Activated T-cell treated with anti-CD3 and anti-CD28 coated beads, Interleukin-2, amount 50 U/mL, for 72 hours (primary cell): ENCODE measurements at places on chromosomes 7 and 10. TPM values are rescaled to one million over a fixed set of nuclear protein-coding genes. Genes with fewer than 3 reads are reported as not detected.

OLAH gene
- total RNA-seq = 3.8 TPM

GRCh38 chr7:20665096-20665495 is 49.6 kb downstream of the ABCB5 start:
- H3K4me1 ChIP-seq = no peaks in the 10 kb centered on the region
- no peaks in the 10 kb centered on the region for H3K27me3 ChIP-seq
- no peak overlapping the region for H3K4me3 ChIP-seq
- DNase-seq = no peak
- no peak overlapping the region for H3K27ac ChIP-seq

MMRN2 gene
- total RNA-seq = 0.05 TPM

- peaks cover 33% of the 10 kb centered on the region for H3K27me3 ChIP-seq
- DNase-seq = no peak
- H3K36me3 ChIP-seq = no peaks in the 10 kb centered on the region
- H3K27ac ChIP-seq = no peak overlapping the region
- no peaks in the 10 kb centered on the region for H3K4me1 ChIP-seq
- no peak overlapping the region for H3K4me3 ChIP-seq
These were observed 84.2 kb downstream of the NPY start for GRCh38 chr7:24368161-24368560.

- no peaks in the 10 kb centered on the region for H3K4me1 ChIP-seq
- no peak overlapping the region for H3K27ac ChIP-seq
- no peak for DNase-seq
- H3K27me3 ChIP-seq = peaks cover 16% of the 10 kb centered on the region
These were observed 129.0 kb upstream of the NFE2L3 start for GRCh38 chr7:26022982-26023381.

GRCh38 chr10:9547936-9548904 is 1469.5 kb upstream of the CELF2 start:
- no peak overlapping the region for H3K27ac ChIP-seq
- no peaks in the 10 kb centered on the region for H3K36me3 ChIP-seq
- peaks cover 7% of the 10 kb centered on the region for H3K27me3 ChIP-seq
- DNase-seq = no peak
- no peak overlapping the region for H3K4me3 ChIP-seq
- H3K4me1 ChIP-seq = no peaks in the 10 kb centered on the region

- H3K27me3 ChIP-seq = no peaks in the 10 kb centered on the region
- DNase-seq = no peak
- H3K4me1 ChIP-seq = peaks cover 26% of the 10 kb centered on the region
- no peak overlapping the region for H3K27ac ChIP-seq
- H3K36me3 ChIP-seq = peaks cover 12% of the 10 kb centered on the region
These were observed 64.9 kb downstream of the MYOF start for GRCh38 chr10:93417266-93417665.

DNA sequence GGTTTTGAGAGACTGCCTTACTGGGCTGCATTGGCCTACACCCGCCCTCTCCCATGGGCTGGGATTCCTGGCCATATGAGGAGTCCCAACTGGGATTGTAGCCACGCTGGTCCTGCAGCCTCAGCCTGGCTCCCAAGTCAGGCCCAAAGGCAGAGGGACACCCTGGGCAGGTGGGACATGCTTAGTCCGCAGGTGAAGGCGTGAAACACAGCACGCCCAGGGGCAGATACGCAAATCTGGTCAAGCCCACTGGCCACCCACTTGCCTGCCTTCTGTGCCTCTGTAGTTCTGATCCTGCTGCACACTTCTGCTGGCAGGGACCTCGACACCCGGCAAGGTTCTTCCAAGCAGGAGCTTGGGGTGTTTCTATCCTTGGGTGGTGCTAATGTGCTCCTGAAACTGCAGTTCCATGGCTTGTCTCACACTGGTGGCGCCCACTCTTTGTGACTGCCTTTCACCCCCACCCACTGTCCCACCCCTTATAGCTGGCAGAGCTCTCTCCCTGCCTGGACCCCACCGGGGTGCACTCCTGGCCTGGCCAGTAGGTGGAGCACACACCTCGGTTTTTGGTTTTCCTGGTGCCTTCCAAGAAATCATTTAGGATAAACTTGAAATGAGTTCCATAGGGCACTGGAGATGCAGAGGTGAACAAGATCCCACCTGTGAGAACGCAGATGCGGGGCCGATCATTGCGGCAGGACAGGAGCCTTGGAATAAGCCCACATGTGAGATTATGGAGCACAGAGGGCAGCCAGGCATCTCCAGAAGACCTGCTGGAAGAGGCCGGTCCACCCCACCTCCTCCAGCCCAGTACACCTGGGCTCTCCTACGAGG is 47.9 kb downstream of the MKI67 start:
- no peak overlapping the region for H3K27ac ChIP-seq
- H3K4me3 ChIP-seq = no peak overlapping the region
- no peaks in the 10 kb centered on the region for H3K27me3 ChIP-seq
- H3K4me1 ChIP-seq = no peaks in the 10 kb centered on the region
- peak; percentile 51 for DNase-seq
- H3K36me3 ChIP-seq = peaks cover 14% of the 10 kb centered on the region

GRCh38 chr7:81079746-81080145 is 160.9 kb upstream of the SEMA3C start:
- H3K27ac ChIP-seq = no peak overlapping the region
- H3K36me3 ChIP-seq = no peaks in the 10 kb centered on the region
- no peaks in the 10 kb centered on the region for H3K4me1 ChIP-seq
- no peaks in the 10 kb centered on the region for H3K27me3 ChIP-seq
- no peak for DNase-seq

DNA sequence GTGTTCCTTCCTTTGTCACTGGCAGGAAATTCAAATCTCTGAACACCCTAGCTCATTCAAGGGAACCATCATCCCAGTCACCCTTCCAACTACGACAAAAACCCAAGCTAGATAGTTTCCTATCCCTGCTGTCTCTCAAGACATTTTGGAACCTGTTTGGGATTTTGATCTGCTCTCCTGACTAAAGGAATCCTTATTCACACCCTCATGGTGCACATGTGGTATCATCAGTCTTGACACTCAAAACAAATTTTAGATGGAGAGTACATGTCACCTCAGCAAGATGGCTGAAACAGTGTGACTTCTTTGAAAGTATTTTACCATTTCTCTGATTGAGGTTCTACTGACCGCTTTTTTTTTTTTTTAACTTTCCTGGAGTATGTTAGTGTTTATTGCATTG is 234.3 kb upstream of the TMEM229A start:
- H3K27ac ChIP-seq = no peak overlapping the region
- H3K4me3 ChIP-seq = no peak overlapping the region
- H3K4me1 ChIP-seq = no peaks in the 10 kb centered on the region
